ENCODE measurements at places on chromosomes 6 and 20.

DNA sequence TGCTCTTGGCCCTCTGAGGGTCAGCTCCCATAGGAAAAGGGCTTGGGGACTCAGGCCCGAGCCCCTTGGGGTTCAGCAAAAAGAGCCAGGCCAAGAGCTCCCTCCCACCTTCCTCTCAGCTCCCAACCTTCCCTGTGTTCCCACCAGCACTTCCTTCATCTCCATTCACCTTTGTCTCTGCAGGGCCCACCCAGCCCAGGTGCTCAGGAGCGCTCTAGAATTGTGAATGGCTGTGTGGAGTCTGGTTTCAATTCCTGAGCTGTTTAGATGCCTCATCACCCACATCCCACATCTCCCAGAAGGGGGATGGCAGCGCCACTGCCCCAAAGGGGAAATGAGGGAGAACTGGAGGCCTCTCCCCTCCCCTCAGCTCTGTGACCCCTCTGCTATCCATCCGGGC is 7.7 kb downstream of the GRM4 start:
- no peak for DNase-seq

DNA sequence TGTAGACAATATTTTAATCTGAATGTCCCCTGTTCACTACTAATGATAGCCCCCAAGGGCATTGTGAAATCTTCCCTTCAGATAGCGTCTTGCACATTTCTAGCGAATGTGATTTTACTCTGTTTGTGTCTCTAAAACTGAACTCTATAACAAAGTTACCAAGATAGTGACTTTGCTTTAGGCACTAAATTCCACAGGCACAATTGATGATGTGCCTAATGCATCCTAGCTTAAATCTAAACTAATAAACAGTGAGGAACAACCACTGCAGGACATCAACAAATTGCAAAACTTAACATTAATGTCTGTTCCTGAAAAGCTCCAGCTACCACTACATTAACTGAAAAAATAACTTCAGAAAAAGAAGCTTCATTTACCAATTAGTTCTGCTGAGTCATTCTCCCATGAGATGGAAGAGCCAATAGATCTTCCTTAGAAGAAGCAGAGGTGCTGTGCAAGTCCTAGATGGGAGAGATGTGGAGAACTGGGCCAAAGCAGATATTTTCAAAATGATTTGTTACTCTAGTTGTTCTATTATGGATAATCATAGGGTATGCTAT is 1065.0 kb downstream of the EPHA7 start:
- no peak for DNase-seq

- no peak for DNase-seq
These were observed 8.4 kb downstream of the EPB41L2 start for GRCh38 chr6:131054392-131055250.

DNA sequence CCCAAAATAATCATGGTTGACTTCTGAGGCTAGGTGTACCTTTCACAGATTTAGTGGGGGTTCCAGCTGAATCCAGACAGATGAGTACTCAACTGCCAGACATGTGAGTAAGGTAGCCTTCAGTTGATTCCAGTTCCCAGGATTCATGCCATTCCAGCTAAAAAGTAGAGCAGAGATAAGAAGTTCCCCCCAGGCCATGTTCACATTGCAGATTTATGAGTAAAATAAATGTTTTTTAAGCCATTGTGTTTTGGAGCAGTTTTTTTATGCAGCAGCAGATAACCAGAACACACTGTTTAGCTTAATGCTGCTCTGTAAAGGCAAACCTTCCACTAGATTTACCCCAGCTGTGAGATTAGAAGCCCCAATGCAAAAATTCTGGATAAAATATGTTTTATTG is 245.0 kb downstream of the RFPL4B start:
- no peak for DNase-seq

GRCh38 chr6:72035486-72035885 is 149.1 kb downstream of the RIMS1 start:
- DNase-seq: no peak

GRCh38 chr6:142030115-142030619 is 102.6 kb upstream of the GJE1 start:
- no peak for DNase-seq

DNA sequence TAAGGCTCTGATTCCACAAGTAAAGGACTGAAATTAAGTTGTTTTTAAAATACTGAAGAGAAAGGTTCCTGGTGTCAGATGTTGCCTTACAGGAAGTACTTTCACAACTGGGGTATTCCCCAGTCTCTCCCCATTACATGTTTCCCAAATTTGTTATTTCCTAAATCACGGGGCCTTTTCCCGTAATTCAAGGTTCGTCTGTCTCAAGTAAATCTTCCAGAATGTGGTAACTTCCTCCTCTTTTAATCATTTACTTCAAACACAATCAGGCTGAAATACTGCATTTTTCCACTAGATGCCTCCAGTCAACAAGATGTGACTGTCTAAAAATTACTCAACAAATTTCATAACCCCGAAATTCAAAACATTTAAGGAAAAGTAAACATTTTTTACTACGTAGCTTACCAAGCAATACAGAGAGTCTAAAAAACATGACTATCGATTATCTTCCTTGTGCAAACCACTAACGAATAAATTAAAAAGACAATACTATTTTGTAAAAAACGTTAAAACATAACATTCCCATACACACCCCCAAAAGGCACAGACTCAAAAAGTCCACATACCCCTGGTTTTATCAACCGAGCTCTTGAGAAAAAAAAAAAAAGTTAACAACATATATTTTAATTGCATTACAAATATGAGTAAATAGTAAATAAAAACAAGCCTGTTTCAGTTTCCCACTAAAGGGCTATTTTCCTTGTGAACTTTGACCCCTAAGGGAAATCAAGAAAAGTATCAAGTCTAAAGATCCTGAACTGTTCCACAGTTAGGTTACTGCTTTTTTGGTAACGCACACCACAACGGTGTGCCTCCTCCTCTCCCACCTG is 1.7 kb downstream of the SOD2 start:
- DNase-seq: peak; percentile 57

- DNase-seq: no peak
These were observed 434.1 kb upstream of the MMS22L start for GRCh38 chr6:97717086-97717485.

DNA sequence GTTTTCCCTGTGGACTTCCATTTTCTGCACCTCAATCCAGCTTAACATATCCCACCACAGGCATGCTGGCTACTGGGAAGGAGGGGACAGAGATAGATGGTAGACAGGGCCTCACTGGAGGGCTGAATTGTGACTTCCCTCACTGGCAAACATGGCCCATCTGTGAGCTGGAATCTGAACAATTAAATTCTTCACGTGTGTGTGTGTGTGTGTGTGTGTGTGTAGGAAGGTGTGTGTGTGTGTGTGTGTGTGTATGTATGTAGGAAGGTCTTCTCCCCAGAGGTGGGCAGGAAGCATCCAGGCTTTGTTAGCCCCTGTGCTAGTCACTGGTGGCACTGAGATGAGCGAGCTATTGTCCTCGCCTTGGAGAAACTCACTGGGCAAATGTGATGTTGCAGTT is 5.4 kb upstream of the TOX2 start:
- DNase-seq: no peak

GRCh38 chr6:27275025-27275956 is 27.8 kb downstream of the PRSS16 start:
- DNase-seq: no peak

- no peak for DNase-seq
These were observed 101.3 kb downstream of the RTN4IP1 start for GRCh38 chr6:106527979-106528378.

DNA sequence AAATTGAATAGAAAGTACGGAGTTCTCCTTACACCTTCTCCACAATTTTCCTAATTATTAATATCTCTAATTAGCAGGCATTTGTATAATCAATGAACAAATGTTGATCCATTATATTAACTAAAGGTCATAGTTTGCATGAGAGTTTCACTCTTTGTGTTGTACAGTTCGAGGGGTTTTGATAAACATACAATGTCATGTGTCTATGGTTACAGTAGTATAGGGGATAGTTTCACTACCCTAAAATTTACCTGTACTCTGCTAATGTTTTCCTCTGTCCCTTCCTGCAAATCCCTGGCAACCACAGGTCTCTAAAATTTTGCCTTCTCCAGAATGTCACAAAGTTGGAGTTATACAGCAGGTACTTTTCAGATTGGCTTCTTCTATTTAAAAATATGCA is 1199.8 kb upstream of the GJE1 start:
- no peak for DNase-seq

DNA sequence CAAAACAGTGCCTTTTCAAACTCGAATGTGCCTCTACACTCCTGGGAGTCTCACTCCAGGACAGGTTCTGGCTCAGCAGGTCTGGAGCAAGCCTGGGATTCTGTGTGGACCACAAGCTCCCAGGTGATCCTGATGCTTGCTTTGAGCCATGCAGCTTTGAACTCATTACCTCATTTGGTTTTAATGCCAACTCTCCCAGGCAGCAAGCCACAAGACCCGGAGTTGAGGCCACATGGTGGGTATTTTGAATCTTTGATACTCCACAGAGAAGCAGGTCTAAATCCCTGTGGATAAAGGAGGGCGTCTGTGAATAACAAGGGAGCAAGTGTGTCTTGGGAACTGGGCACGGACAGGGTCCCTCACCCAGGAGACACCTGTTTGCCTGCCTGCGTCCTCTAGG is 205.4 kb upstream of the CST7 start:
- DNase-seq: no peak

DNA sequence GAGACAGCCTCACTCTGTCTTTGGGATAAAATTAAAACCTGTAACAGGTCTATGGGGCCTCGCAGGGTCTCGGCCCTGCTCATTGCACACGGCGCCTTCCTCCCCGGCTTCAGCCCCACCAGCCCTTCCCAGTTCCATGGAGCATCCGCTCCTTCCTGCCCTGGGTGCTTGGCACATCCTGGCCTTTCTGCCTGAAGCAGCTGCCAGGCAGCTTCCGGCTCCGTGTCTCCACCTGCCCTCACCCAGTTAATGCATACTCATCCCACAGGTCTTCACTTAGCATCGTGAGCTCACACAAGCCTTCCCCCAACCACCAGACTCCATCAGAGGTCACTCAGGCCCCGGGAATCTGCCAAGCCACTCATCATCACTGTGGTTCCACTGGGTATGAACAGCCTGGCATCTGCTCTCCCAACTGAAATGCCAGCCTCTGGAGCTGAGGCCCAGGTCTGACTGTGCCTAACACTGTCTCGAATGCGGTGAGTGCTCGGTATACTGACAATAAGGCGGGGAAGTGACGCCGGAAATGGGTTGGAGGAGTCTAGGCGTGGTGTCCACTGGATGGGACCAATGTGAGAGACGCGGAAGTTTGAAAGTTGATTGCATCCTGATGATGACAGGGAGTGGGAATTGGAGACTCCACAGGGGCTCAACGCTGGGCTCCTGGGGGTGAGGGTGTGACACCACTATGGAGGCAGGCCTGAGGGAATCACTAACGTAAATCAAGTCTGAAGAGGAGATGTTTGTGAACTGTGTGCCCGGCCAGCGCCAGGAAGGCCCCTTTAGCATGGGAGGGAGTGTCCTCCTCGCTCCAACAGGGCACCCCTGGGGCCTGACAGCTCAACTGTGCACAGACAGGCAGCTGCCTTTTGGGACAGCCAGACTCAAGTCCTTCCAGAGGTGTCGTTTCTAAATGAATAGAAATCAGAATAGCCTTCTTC is 245.8 kb downstream of the TTLL2 start:
- no peak for DNase-seq

- no peak for DNase-seq
These were observed 132.6 kb upstream of the CST7 start for GRCh38 chr20:24816431-24816830.

GRCh38 chr6:56169366-56169765 is 78.0 kb downstream of the COL21A1 start:
- DNase-seq: no peak

- no peak for DNase-seq
These were observed 81.1 kb upstream of the SMIM8 start for GRCh38 chr6:87241304-87241703.

DNA sequence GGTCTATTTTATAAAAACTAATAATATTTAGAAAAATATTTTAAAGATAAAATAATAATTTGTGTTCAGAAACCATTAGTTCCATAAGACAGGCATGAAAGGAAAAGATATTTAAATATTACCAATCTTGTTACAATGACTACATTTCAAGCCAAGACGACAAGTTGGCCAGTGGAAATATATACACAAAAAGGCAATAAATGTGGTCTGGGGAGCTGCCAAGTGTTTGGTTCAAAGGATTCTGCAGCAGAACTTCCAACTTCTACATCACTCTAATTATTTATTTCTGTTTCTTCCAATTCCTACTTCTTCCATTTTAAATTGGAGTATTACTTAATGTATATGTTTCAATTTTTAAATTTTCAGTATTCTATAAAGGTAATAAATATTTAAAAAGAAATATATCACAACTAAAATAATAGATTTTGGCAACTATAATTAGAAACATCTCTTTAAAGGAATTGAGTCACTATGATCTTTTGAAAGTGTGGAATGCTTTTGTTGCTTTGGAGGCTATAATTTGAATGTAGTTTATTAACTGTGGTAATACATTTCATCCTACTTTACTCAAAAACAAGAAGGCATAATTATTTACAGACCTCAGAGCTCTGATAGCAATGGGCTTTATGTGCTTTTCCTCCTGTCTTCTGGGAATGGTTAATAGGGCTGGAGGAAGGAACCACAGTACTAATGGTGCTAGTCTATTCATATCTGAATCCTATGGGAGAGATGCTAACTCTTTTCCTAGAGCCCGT is 129.7 kb upstream of the FAM184A start:
- DNase-seq: no peak

DNA sequence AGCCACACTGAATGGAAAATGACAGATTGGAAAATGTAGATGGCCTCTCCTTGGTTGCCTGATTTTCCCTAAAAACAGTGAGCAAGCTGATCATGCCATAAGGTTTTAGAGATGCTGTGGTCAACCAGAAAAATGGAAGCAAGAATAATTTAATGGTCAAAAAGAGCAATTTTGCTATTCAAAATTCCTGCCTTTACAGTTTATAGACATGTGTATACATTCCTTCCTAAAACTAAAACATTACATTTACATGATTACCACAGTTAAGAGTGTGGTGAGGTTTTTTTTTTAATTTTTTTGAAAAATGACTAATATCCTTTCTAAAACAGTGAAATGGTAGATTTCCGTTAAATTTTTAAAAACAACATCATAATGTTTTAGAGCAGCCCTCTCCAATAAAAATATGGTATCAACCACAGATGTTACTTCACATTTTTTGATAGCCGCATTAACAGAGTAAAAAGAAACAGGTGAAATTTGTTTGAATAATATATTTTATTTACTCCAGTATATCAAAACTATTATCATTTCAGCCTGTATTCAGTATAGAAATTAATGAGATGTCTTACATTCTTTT is 407.0 kb upstream of the SOX4 start:
- no peak for DNase-seq

DNA sequence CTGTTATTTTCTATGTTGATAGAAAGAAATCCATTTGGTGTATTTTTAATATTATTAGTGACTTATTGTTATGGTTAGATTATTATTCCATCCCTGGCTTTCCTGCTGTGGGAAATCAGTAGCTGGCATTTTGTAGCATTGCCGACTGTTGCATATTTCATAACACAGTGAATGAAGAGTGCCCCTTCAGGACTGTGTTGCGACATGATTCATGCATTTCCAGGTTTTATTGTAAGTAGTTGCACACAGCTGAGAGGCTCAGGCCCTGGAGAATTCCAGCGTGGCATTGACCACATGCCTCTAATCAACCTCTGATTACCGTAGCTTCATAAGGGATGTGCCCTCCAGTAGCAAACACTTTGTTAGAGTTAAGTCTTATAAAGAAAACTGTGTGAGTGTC is 263.9 kb downstream of the FARS2 start:
- no peak for DNase-seq

GRCh38 chr6:128492386-128492785 is 28.0 kb downstream of the PTPRK start:
- no peak for DNase-seq

Data from frontal cortex (tissue), 4 donors.